Stimulated activated CD8-positive, alpha-beta memory T cell treated with anti-CD3 and anti-CD28 coated beads, Interleukin-7, amount 100 ng/mL, for 1 hour (primary cell): ENCODE measurements at places on chromosomes 4 and X.

DNA sequence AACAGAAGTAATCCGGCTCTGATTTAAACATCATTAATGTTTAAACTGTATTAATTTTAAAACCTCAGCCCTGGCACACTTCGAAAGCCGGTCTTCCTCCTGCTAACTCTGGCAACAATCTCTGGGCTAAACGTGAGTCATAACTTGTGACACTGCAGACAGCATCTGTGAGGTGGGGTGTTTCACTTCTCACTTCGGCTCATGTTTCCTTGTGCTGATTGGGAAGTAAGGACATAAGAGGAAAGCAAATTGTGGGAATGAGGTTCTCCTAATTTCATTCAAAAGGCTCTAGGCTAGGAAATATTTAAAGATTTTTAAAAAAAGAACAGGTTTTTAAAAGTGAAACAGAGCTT lies 139.9 kb upstream of the USP9X start:
- no peak for DNase-seq

- no peak for DNase-seq
Observed at GRCh38 chr4:63325140-63325539, 1084.1 kb downstream of the TECRL start.

- DNase-seq = no peak
Observed at GRCh38 chr4:89894649-89895550, at the start of gene MMRN1. Gene MMRN1, plus strand, starts transcription at chr4:89894854. Its CDS starts 118 bp downstream, at chr4:89894972.

GRCh38 chr4:24778464-24779225 lies 16.7 kb upstream of the SOD3 start:
- no peak for DNase-seq

- no peak for DNase-seq
Observed at GRCh38 chr4:112651641-112652040, 14.7 kb downstream of the LARP7 start.
